Lower lobe of right lung (tissue), 2 donors: ENCODE measurements at places on chromosomes 3 and 15. TPM values are rescaled to one million over a fixed set of nuclear protein-coding genes. Genes with fewer than 3 reads are reported as not detected.

TUSC7 gene
- total RNA-seq, result not detected

FANCD2OS gene
- not detected for total RNA-seq

IL12A gene
- 2.9 TPM for total RNA-seq

RPL39L gene
- total RNA-seq, result 4.8 TPM

RBM6 gene
- total RNA-seq, result 101 TPM

PTPRG gene
- total RNA-seq, result 67.6 TPM

TNNC1 gene
- 44.0 TPM for total RNA-seq

FEZF2 gene
- total RNA-seq, result not detected

PRSS50 gene
- 0.41 TPM for total RNA-seq

DNAH12 gene
- 11.2 TPM for total RNA-seq

GOLGA8J gene
- 0.59 TPM for total RNA-seq

MYRIP gene
- 1.8 TPM for total RNA-seq

FBXW12 gene
- not detected for total RNA-seq

ITGA11 gene
- total RNA-seq, result 2.7 TPM
